ENCODE measurements at places on chromosomes 16 and 17. TPM values are rescaled to one million over a fixed set of nuclear protein-coding genes. Genes with fewer than 3 reads are reported as not detected.

Gene DNAH2
- 0.29 TPM for polyA plus RNA-seq

Gene SRCIN1
- polyA plus RNA-seq: 3.0 TPM

Gene TNP2
- polyA plus RNA-seq: not detected

Gene PHF12
- 52.6 TPM for polyA plus RNA-seq

Gene GAN
- polyA plus RNA-seq: 2.6 TPM

Gene CACNG3
- not detected for polyA plus RNA-seq

Gene PHOSPHO1
- polyA plus RNA-seq: 1.3 TPM

Gene TMEM238L
- polyA plus RNA-seq: 0.14 TPM

Gene RAB34
- polyA plus RNA-seq: 184 TPM

Gene ZNF469
- 1.4 TPM for polyA plus RNA-seq

Gene CA4
- 40.7 TPM for polyA plus RNA-seq

Gene ACSM2B
- polyA plus RNA-seq: 60.6 TPM

Gene ERI2
- 36.7 TPM for polyA plus RNA-seq

Gene OSGIN1
- polyA plus RNA-seq: 0.34 TPM

Gene RNFT1
- 24.7 TPM for polyA plus RNA-seq

Gene SLC7A5
- polyA plus RNA-seq: 4.4 TPM

Gene ZPBP2
- polyA plus RNA-seq: not detected

Gene KRT15
- 1.4 TPM for polyA plus RNA-seq

Gene BRICD5
- 5.1 TPM for polyA plus RNA-seq

Gene PYDC1
- not detected for polyA plus RNA-seq

Gene TRPV3
- polyA plus RNA-seq: 0.96 TPM

Gene KRT28
- not detected for polyA plus RNA-seq

Gene CIAO2B
- 92.2 TPM for polyA plus RNA-seq

Gene CD300E
- 0.48 TPM for polyA plus RNA-seq

Gene FBXL16
- polyA plus RNA-seq: 2.0 TPM

Gene KCNJ12
- polyA plus RNA-seq: 5.0 TPM

Gene KRT20
- not detected for polyA plus RNA-seq

Gene GRAP
- 6.5 TPM for polyA plus RNA-seq

Gene CCDC154
- polyA plus RNA-seq: 1.8 TPM

Gene KRTAP4-5
- not detected for polyA plus RNA-seq

Gene NPIPA3
- polyA plus RNA-seq: 14.3 TPM

Gene IL17C
- polyA plus RNA-seq: not detected

Gene KRTAP4-1
- polyA plus RNA-seq: not detected

Gene ZNF785
- polyA plus RNA-seq: 31.6 TPM

All from left renal pelvis (tissue), 4 donors.